ENCODE measurements at places on chromosomes 1 and 21.

GRCh38 chr1:7455796-7456721, 315.0 kb upstream of the VAMP3 start:
- no peak overlapping the region for H3K4me3 ChIP-seq
- H3K4me1 ChIP-seq = no peaks in the 10 kb centered on the region
- H3K27ac ChIP-seq = no peak overlapping the region
- no peak for DNase-seq

- H3K36me3 ChIP-seq = no peaks in the 10 kb centered on the region
- no peaks in the 10 kb centered on the region for H3K27me3 ChIP-seq
- no peak overlapping the region for H3K4me3 ChIP-seq
- no peaks in the 10 kb centered on the region for H3K4me1 ChIP-seq
- no peak for DNase-seq
Observed at GRCh38 chr1:56032096-56032676, 547.2 kb downstream of the PLPP3 start.

DNA sequence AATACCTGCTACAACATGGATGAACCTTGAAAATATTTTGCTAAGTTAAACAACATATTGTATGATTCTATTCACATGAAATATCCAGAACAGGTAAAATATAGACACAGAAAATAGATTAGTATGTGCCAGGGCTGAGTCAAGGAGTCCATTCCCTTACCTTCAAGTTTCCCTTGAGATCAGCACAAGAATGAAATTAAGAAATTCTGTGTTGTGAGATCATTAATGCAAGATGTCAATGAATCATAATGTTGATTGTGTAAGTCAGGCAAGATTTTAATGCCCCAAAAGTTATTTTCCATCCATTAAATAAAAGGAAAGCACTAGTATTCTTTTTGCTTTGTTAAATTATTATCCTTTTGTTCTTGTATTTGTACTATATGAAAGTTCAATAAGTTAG, 139.4 kb downstream of the MRPL39 start:
- no peak overlapping the region for H3K27ac ChIP-seq
- no peaks in the 10 kb centered on the region for H3K4me1 ChIP-seq
- H3K36me3 ChIP-seq = no peaks in the 10 kb centered on the region
- no peak overlapping the region for H3K4me3 ChIP-seq
- no peaks in the 10 kb centered on the region for H3K27me3 ChIP-seq

DNA sequence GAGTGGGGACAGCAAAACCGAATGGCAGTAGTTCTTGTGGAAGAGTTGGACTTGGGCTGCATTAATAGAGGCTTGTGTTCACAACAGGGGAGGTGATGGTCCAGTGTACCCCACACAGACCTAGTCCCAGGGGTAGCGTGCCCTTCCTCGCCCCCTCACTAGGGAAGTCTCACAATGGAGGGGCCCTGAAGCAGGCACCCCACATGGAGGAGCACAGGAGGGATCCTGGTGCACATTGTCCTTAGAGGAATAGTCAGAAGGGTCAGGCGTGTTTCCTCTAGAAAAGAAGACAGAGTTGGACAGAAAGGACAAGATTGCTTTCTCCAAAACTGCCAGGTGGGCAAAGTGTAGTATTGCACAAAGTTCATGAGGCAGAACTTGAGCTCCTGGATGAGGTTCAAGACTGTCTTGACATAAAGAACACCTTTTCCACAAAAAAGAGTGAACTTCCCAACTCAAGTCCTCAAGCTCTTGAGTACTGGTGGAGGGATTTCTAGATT, 23.3 kb downstream of the ETNK2 start:
- DNase-seq = no peak
- H3K36me3 ChIP-seq = peaks cover 3% of the 10 kb centered on the region
- no peak overlapping the region for H3K4me3 ChIP-seq
- no peaks in the 10 kb centered on the region for H3K27me3 ChIP-seq

- no peak overlapping the region for H3K27ac ChIP-seq
- no peak overlapping the region for H3K4me3 ChIP-seq
- 0 out of 2 replicates have a peak, but pooled peaks cover 2% of the 10 kb centered on the region for H3K27me3 ChIP-seq
- no peak for DNase-seq
Observed at GRCh38 chr21:45769294-45769693, 125.8 kb downstream of the PCBP3 start.

DNA sequence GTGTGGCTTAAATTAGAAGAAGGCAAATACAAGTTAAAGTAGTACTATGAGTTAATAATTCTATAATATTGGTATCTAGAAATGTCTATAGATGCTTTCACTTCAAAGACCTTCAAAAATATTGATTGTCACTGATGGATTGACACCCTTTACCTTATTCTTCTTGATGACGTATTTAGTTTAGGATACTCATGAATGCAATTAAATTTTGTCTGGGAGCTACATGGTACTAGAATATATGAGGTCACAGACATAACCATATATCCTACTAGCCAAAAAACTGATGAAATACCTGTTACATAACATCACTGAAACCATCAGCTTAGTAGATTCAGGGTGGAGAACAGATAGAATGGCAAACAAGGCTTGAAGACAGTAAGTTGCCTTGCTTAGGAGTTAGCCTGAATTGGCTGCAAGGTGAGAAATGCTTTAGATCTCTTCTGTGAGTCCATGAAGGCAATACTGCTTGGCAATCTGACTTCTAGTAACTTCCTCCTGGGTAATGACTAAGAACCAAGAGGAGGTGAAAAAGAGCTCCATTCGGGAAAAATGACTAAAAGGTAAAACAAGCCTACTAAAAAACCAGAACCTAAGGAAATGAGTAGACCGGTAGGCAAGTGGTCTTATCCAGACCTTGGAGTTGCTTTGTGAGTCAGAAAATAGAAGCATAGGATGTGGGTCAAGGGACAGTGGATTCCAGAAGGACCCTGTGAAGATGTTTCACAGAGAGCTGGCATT, 16.9 kb upstream of the ARHGAP29 start:
- H3K36me3 ChIP-seq = no peaks in the 10 kb centered on the region
- no peaks in the 10 kb centered on the region for H3K27me3 ChIP-seq
- H3K4me1 ChIP-seq = peaks cover 31% of the 10 kb centered on the region
- peak overlapping the region; percentile 55 for H3K27ac ChIP-seq
- no peak overlapping the region for H3K4me3 ChIP-seq

DNA sequence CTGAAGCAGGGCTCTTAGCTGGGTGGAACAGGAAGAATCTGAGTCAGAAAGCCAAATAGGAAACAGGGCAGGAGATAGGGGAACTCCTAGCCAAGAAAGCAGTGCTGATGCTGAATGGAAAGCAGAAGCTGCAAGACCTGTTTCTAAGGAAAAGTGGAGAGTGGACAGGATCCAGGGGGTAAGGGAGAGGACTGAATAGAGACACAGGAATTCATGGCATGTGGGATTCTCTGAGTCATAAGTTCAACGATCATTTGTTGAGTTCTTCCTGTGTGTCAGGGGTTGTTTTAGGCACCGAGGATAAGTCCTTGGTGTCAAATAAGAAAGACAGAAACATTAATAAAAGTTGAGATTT, 153.8 kb upstream of the FGGY start:
- DNase-seq = peak; percentile 78
- no peak overlapping the region for H3K4me3 ChIP-seq
- peaks cover 26% of the 10 kb centered on the region for H3K4me1 ChIP-seq

DNA sequence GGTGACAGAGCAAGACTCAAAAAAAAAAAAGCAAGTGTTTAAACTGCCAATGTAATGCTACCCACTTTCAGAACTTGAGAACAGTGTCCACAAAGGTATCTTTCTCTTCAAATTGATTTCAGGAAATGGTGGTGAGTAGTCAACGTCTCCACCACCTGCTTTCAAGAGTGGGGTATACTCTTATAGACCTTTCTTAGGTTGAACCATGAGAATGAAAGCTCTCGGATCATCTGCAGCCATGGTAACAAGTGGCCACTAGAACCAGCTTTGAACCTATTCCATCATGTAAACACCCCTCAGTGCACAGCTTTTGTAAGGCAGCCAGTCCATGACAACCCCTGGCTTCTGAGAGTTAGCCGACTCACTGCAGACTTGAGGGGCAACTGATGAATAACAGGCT, 107.4 kb downstream of the NTPCR start:
- no peak overlapping the region for H3K4me3 ChIP-seq
- no peaks in the 10 kb centered on the region for H3K36me3 ChIP-seq
- no peak overlapping the region for H3K27ac ChIP-seq

DNA sequence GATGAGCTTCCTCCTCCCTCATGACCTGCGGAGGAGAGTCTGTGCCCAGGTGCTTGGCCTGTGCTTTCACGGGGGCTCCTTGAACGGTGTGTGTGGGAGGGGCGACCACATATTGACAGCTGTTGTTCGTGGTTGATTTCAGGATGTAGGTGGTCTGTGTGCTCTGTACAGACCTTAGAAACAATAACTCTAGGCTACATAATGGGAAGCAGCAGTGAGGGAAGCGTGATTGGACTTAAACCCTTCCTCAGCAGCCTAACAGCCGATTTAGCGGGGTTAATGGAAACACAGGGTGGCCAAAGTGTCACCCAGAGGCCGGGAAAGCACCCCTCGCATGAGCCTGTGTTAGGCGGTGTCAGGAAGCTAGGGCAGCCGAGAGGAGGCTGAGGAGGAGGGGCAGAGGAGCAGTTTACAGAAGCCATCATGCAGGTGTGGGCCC, 56.0 kb downstream of the TBCE start:
- H3K4me1 ChIP-seq = 0 out of 2 replicates have a peak, but pooled peaks cover 3% of the 10 kb centered on the region
- H3K4me3 ChIP-seq = no peak overlapping the region
- no peak for DNase-seq
- no peak overlapping the region for H3K27ac ChIP-seq
- no peaks in the 10 kb centered on the region for H3K36me3 ChIP-seq

GRCh38 chr1:198575798-198576641, 35.5 kb upstream of the ATP6V1G3 start:
- H3K27ac ChIP-seq = peak overlapping the region; percentile 66
- 0 out of 2 replicates have a peak, but pooled peaks cover 3% of the 10 kb centered on the region for H3K4me1 ChIP-seq
- H3K36me3 ChIP-seq = no peaks in the 10 kb centered on the region
- no peaks in the 10 kb centered on the region for H3K27me3 ChIP-seq

- H3K27me3 ChIP-seq = no peaks in the 10 kb centered on the region
- no peaks in the 10 kb centered on the region for H3K4me1 ChIP-seq
- DNase-seq = no peak
- H3K27ac ChIP-seq = no peak overlapping the region
Observed at GRCh38 chr1:80258659-80259058, 1252.1 kb upstream of the ADGRL4 start.

DNA sequence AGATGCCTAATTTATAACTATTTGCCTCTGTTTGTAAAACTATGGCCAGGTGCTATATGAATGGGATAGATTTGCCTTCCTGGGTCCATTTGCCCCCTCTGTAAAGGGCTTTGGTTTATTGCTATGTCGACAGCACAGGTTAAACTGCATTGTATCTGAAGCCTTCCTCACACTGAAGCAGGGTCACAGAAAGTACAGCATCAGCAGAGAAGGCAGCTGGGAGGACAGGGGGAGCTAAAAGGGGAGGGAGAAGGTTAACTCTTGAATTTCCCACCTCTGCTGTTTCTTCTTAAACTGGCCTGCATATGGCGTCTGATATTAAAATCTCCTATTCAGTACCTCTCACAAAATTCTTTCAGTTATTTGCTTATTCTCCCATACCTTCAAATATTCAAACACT, 297.4 kb downstream of the TM2D1 start:
- no peaks in the 10 kb centered on the region for H3K27me3 ChIP-seq
- H3K4me3 ChIP-seq = no peak overlapping the region
- H3K4me1 ChIP-seq = no peaks in the 10 kb centered on the region
- no peak for DNase-seq
- H3K27ac ChIP-seq = no peak overlapping the region

- peak overlapping the region; percentile 81 for H3K4me3 ChIP-seq
- no peaks in the 10 kb centered on the region for H3K27me3 ChIP-seq
- no peak for DNase-seq
- peaks cover 44% of the 10 kb centered on the region for H3K4me1 ChIP-seq
- peak overlapping the region; percentile 95 for H3K27ac ChIP-seq
- H3K36me3 ChIP-seq = no peaks in the 10 kb centered on the region
Observed at GRCh38 chr21:44871576-44872269, 1.8 kb downstream of the PTTG1IP start.

GRCh38 chr1:227780101-227781044, 35.1 kb upstream of the PRSS38 start:
- H3K4me3 ChIP-seq = no peak overlapping the region
- DNase-seq = no peak
- H3K27ac ChIP-seq = no peak overlapping the region
- H3K4me1 ChIP-seq = no peaks in the 10 kb centered on the region

DNA sequence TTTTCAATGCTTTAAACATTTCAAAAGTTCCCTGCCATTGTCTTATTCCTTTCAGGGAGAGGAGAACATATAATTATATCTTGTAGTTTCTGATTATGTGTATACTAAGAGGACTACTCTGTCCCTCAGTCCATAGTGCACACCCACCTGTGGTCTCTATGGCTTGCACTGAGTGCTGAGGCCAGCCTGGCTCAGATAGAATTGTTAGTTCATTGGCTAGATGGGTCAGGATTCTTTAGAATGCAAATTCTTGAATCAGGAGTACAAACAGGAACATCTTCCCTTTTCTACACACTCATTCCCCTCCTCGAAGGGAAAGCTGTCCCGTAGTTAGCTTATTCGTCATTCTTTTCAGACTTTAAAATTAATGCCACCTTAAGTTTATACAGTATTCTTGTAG, 8.2 kb downstream of the BACH1 start:
- H3K4me3 ChIP-seq = no peak overlapping the region
- no peaks in the 10 kb centered on the region for H3K36me3 ChIP-seq
- DNase-seq = no peak
- H3K27ac ChIP-seq = no peak overlapping the region
- H3K27me3 ChIP-seq = no peaks in the 10 kb centered on the region

GRCh38 chr1:71583756-71584155, 502.9 kb upstream of the ZRANB2 start:
- H3K27me3 ChIP-seq = no peaks in the 10 kb centered on the region
- H3K4me3 ChIP-seq = no peak overlapping the region
- H3K36me3 ChIP-seq = no peaks in the 10 kb centered on the region
- no peak overlapping the region for H3K27ac ChIP-seq
- H3K4me1 ChIP-seq = no peaks in the 10 kb centered on the region
- no peak for DNase-seq

DNA sequence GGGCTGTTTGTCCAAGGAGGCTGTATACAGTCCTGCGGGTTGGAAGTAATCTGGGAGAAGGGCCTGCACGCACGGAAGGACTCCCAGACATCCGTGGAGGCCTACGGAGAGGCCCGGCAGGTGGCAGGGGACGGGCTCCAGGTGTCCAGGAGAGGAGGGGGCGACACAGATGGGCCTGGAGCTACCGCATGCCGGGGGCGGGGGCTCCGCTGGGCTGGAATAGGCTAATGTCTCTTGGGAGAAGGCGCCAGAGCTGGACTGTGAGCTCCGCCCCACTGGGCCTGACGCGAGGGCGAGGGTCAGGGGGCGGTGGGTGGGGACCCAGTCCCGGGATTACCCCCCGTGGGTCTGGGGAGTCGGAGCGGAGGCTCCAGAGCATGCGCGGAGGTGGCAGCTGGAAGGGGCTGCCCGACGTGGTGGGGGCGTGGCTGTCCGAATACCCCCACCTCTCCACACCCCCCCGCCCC, 659 bp downstream of the AGO1 start:
- no peak for DNase-seq
- peaks cover 7% of the 10 kb centered on the region for H3K36me3 ChIP-seq
- H3K4me1 ChIP-seq = peaks cover 17% of the 10 kb centered on the region
- H3K27me3 ChIP-seq = no peaks in the 10 kb centered on the region

- H3K27ac ChIP-seq = no peak overlapping the region
- H3K27me3 ChIP-seq = peaks cover 3% of the 10 kb centered on the region
- peaks cover 8% of the 10 kb centered on the region for H3K4me1 ChIP-seq
Observed at GRCh38 chr1:33178836-33179439, 2.9 kb downstream of the TRIM62 start.

- H3K4me3 ChIP-seq = peak overlapping the region; percentile 90
- peak overlapping the region; percentile 94 for H3K27ac ChIP-seq
- no peak for DNase-seq
- peaks cover 3% of the 10 kb centered on the region for H3K36me3 ChIP-seq
Observed at GRCh38 chr1:43706598-43707189, 642 bp upstream of the ST3GAL3 start.

GRCh38 chr21:23921670-23922418, 1685.4 kb downstream of the MRPL39 start:
- H3K27me3 ChIP-seq = no peaks in the 10 kb centered on the region
- H3K36me3 ChIP-seq = no peaks in the 10 kb centered on the region
- no peak overlapping the region for H3K4me3 ChIP-seq
